GM12864 (cell line): ENCODE measurements at places on chromosomes 12 and 14.

DNA sequence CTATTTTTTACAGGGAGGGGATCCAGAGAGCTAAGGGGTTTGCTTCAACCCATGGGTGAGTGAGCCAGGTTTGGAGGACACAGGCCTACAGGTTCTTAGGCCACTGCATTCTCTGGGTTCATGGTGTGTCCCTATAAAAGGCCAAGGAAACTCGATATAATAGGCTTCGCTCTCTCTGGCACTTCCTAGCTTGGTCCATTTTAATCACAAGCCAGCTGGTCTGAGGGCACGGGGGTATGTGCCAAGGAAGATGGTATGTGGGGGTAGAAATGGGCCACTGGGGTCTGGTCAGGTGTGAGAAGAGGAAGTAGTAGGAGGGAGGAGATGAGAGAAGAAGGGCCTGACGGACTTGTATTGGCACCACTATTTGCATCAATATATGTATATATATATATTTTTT is 4.9 kb downstream of the ETV6 start:
- DNase-seq = no peak

GRCh38 chr14:74567646-74568379 is 44.2 kb downstream of the LTBP2 start:
- no peak for DNase-seq

DNA sequence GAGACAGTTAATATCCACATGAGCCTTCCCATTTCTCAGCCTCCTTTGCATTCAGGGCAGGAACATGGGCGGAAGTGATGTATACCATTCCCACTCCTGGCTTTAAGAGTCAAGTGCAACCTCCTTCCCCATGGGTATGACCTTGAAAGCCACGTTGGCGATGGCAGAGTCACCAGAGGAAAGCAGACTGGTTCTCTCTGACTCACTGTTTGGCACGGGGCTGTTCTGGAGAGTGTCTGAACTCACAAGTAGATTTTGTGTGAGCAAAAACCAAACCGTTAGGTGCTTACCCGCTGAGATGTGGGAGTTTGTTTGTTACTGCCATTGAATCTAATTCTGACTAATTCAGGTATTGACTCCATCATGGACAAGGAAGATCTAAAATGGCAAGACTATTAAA is 36.7 kb upstream of the PZP start:
- DNase-seq = peak; percentile 31

GRCh38 chr12:10169104-10169503 is 2.8 kb downstream of the OLR1 start:
- DNase-seq = no peak

- DNase-seq = no peak
Measured at GRCh38 chr12:109707470-109707821, 6.2 kb upstream of the FAM222A start.

DNA sequence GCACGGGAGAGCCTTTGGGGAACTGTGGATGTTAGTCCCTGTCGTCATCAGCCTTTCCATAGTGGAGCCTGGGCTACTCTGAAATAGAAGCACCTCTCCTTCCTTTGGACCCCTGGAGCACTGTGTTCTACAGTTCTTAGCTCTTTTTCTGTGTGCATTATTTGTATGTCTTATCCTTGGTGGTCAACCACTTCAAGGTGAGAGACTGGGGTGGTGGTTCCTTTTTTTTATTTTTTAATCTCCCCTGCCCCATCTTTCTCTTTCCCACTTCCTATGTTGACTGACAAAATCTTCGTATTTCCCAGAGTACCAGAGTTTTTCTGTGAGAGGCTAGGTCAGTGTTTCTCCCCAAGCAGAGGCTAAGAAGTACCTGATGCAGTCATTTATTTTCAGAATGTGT is 111.7 kb downstream of the CRADD start:
- DNase-seq = no peak
